T-helper 17 cell (primary cell): ENCODE measurements at places on chromosomes 5 and 9. TPM values are rescaled to one million over a fixed set of nuclear protein-coding genes. Genes with fewer than 3 reads are reported as not detected.

Gene EGFLAM
- total RNA-seq = not detected

Gene CCDC180
- total RNA-seq = 12.0 TPM

Gene ATP6V1G1
- 101 TPM for total RNA-seq

Gene PCDHGA6
- total RNA-seq = 0.40 TPM

Gene PCDHGA9
- total RNA-seq = not detected

Gene PCDHB4
- total RNA-seq = not detected

Gene GNG10
- 5.3 TPM for total RNA-seq

Gene PCDHGB4
- total RNA-seq = 0.08 TPM

Gene PSIP1
- total RNA-seq = 117 TPM

Gene CREBRF
- total RNA-seq = 110 TPM

Gene XPA
- total RNA-seq = 23.4 TPM

Gene GTF3C5
- total RNA-seq = 46.6 TPM

Gene TOMM5
- 34.3 TPM for total RNA-seq
